ENCODE measurements at places on chromosomes 2 and 18.

DNA sequence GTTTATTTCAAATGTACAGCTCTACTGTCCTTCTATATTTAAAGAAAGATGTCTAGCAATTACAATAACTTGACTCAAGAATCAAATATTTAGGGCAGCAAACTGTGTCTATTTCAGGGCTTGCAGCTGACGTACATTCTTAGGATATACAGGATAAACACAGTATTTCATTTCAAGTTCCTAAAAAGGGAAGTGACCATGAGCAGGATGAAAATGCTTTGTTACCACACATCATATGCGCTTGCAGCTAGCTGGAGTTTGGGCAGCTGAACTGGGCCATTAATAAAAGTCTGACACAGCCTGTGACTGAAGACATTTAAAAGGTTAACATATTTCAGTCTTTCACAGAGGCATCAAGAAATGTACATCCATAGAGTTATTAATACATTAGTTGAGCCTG lies 264.6 kb upstream of the TRIB2 start:
- DNase-seq, result no peak

DNA sequence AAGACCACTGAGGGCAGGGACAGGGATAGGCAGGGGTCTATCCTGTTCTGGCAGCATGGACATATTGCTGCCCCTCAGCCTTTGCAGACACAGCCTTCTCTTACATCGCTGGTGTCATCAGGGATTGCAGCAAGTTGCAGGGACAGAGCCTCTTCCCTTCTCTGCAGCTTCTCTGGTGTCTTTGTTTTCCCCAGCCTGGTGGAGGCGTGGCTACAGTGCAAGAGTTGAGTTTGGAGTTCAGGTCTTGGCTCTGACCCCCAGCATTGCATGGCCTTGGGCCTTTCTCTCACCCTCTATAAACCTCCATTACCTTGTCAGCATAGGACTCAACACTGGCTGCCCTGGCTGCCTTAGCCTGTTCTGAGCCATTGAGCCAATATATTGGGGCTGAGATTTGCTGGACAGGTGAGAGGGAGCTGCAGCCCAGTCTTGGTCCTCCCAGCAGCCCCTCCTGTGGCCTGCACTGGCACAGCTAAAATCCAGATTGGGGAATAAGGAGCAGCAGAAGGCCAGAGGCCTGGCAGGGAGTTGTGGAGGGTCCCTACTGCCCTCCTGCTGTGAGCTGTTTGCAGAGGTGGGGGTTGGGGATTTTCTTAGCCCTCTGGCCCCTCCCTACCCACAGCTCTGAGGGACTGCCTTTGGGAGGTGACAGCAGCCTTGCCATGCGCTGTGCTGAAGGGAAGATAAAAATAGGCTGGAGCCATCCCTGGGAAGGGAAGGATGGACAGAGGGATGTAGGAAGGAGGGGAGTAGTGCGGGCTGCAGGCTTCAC lies 22.8 kb downstream of the EHD3 start:
- no peak for DNase-seq

- no peak for DNase-seq
Observed at GRCh38 chr2:69943843-69944525, 17.4 kb downstream of the ASPRV1 start.

DNA sequence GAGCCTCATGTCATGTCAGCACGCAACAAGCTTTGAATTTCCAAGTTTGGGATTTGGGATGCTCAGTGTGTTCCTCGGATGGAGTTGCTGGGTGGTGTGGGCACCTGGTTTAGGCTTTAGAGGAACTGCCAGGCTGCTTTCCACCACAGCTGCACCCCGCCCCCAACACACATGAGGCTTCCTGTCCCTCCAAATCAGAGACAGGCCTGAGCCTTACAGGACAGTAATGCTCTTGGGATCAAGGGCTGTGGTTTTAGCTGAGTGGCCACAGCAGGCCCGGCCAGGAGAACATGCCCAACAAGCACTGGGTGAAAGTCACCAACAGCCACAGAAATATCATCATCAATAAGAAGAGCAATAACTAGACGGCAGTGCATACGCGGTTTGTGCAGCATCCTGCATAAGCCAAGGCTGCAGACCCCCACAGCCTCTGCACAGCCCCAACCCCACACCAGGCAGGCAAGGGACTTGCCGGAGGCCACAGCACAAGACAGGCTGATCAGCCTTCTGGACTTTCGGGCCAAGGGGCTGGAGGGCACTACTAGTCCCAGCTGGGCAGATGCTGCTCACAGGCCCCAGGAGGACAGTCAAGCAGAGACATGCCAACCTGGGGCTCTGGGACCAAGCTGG lies 29.7 kb upstream of the GPC1 start:
- DNase-seq, result no peak

DNA sequence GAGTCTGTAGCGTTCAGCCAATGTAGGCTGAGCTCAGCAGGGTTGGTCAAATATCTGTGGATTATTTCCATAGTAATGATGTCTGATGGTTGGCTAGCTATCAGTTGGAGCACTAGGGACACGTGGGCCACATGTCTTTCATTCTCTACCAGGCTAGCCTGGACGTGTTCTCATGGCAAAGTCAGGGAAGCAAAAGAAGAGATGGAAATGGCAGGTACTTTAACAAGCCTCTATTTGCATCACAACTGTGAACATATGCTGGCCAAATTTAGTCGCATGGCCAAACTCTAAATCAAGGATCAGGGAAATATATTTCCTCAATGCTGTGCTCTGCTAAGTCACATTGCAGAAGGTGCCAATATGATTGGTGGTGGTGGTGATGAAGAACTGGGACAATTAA lies 371.6 kb upstream of the CHST9 start:
- no peak for DNase-seq

GRCh38 chr2:28378679-28379584 lies 13.7 kb upstream of the FOSL2 start:
- DNase-seq, result no peak

- no peak for DNase-seq
Observed at GRCh38 chr2:27932396-27932795, 41.9 kb downstream of the BABAM2 start.

DNA sequence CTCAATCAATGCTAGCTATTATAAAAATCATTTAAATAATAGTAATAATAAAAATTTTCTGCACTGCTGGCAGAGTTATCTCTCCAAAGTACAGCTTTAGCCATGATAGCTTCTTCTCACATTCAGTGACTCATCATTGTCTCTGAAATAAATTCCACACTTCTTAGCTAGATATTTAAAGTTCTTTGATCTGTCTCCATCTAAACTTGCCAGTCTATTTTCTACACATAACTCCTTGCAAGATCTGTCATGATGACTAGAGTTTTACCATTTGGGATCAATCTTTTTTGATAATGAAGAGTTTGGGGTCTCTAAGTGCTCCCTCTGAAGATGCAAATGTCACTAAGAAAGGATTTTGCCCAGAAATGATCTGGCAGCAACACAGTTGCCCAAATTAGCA lies 155.4 kb upstream of the LHCGR start:
- DNase-seq, result no peak

DNA sequence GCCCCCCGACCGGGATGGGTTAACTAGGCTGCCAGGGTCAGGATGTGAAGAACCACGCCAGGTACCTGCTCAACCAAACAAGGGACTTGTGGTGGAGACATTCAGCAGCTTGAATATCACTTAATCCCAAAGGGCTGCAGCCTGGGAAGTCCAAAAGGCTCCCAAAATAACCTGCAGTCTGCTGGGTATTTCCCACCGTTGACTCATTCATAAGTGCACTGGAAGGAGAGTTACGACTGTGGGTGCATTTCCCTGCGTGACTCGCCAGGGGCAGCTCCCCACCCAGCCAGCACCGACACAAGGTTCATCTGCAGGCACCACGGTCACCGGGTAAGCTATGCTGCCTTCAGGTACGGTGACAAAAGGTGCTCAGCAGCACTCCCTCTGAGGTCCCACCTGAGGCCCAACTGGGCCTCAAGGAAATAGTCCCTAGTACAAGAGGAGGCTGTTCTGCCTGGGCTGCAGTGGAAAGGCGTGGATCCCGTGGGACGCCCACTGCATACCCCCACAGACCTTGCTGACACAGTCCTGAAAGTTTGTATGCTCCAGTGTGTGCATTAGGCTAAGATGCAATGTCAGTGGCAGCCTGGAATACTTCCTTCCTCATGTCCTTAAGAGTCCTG lies 86.5 kb downstream of the UXS1 start:
- DNase-seq, result no peak

DNA sequence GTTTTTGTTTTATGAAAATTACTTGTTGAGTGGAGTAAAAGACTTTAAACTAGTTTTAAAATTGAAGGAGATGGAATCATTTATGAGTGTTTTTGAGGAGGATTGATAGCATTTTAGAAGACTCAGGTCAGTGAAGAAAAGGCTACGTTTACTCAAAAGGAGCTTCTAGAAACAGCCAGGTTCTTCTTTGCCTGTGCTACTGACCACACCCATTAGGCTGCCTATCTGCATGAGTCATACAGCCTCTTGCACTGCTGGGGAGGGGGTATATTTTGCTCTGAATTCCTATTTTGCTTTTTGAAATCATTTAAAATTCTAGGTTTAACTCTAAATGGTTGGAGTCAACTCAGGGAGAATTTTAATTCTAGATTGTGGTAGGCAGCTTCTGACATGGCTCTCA lies 22.3 kb downstream of the EFEMP1 start:
- DNase-seq, result no peak

- no peak for DNase-seq
Observed at GRCh38 chr18:79944746-79945117, 6.7 kb downstream of the SLC66A2 start.

DNA sequence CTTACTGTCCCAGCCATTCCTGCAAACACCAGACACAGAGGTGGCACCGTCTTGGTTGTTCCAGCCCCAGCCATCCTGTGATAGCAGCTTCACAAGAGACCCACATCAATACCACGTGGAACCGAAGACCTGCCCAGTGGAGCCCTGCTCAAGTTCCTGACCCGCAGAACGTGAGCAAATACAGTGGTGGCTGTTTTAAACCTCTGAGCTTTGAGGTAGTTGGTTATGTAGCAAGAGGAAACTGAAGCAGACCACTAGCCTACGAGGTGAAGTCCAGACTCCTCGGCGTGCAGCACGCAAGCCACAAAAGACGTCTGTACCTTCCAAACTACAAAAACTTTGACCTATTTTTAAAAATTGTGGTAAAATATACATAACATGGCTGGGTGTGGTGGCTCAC lies 96.1 kb upstream of the ODC1 start:
- DNase-seq, result peak; percentile 27

GRCh38 chr2:18309188-18309587 lies 251.3 kb downstream of the RDH14 start:
- DNase-seq, result no peak

DNA sequence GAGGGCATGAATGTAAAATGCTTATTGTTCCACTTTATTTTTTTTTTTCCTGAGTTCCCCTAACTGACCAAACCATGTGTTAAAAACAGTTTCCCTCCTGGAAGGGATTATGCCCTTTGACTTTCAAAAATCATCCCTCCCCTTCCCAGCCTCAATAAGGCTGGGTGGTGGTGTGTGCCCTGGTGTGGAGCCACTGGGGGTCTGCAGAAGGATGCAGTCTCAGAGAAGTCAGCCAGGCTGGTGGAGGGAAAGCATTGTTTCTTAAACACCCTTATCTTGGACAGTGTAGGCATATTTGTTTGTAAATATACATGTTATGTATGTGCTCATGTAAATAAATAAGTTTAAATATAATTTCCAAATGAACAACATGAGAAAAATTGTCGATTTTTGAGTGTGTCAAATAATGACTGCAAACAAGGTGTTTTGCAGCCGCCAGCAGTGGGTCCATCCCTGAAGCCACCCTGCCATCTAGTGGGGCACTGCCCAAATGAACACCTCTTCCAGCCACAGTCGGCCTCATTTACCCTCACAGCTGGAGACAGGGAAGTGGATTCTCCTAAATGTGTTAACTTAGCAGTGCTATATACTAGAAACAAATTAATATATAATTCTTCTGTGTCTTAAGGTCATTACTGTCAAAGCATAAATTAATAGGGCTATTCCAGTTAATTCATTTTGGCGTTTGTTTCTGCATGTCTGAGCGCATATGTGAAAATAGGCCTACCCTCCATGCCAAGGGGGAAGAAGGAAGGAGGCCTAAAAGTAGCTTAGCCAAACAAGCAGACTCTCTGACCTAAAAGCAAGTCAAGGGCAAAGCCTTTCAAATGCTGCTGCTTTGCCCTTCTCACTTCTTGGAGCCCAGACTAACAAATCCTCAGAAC lies 209.6 kb upstream of the PIK3C3 start:
- DNase-seq, result peak; percentile 41

GRCh38 chr18:49613641-49614151 lies 51.8 kb downstream of the LIPG start:
- DNase-seq, result peak; percentile 98

- no peak for DNase-seq
Observed at GRCh38 chr2:61811821-61812220, 42.0 kb downstream of the FAM161A start.

Measured in small intestine (tissue), 16 donors.